Sciatic nerve (tissue), 2 donors: ENCODE measurements at places on chromosomes 5 and 9. TPM values are rescaled to one million over a fixed set of nuclear protein-coding genes. Genes with fewer than 3 reads are reported as not detected.

GRCh38 chr9:38234479-38235170 is 157.9 kb upstream of the ALDH1B1 start:
- no peak for DNase-seq

Gene KIAA1958
- total RNA-seq = 5.8 TPM

GRCh38 chr9:36913393-36914211 is 120.5 kb downstream of the PAX5 start:
- no peak for DNase-seq

Gene TGFBI
- total RNA-seq = 232 TPM

Gene DROSHA
- total RNA-seq = 69.8 TPM

Gene ZNF300
- total RNA-seq = 6.2 TPM

GRCh38 chr5:14650052-14650451 is 14.5 kb upstream of the OTULIN start:
- no peak for DNase-seq

DNA sequence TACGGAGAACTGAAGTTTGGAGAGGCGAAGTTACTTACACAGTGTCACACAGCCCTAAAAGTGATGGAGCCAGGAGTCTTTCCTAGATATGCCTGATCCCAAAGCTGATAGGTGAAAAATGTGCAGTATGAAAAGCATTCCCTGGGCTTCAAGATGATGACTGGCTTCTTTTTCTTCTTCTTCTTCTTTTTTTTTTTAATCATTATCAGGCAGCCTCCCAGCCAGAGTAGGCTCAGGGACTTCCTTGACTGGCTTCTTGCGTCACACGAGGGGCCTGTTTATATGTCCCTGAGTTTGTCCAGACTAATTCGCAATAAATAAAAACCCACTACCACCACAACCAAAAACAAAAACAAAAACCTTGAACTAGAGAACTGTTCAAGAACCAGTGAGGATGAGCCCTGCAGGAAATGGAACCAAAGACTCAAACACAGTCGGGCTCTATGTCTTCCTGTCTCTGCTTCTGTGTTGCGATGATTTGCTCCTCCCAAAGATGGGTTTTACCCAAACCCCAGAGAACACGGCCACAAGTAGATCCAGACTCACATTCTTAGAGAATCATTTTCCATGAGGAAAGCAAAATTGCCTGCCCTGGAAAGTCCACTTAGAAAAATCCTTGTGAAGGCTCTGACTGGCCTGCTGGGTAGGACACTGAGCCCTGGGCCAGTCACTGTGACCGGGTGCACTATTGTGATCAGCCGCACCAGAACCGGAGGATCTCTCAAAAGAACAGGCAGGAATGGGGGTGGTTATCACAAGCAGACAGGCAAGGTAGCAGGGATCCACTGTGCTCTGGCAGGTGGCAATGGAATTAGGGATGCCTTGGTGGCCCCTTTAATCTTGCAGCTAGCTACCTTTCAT is 38.0 kb upstream of the ADAM19 start:
- DNase-seq = no peak
